Nucleus accumbens (tissue), 56 donors: ENCODE measurements at places on chromosomes 5 and 9.

- DNase-seq = no peak
Observed at GRCh38 chr5:73706963-73707362, 81.0 kb downstream of the ARHGEF28 start.

- DNase-seq = no peak
Observed at GRCh38 chr5:145619806-145620310, 215.3 kb downstream of the PRELID2 start.

- no peak for DNase-seq
Observed at GRCh38 chr5:109316634-109317033, 93.1 kb downstream of the PJA2 start.

DNA sequence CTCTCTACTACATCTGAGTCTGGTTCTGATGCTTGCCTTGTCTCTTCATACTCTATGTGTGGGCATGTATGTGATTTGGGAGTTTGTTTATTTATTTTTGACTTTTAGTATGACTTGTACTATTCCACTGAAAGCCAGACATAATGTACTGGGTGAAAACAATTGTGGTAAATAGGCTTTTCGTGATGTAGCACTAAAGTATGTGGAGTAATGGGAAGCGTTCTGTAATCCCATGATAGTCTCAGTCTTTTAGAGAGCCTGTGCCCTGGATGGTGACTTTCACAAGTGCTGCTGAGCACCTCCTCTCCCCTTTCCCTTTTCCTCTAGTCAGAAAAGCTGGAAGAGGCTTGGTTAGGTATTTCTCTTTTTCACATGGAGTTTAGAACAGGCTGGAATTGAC is 85.8 kb upstream of the S1PR3 start:
- DNase-seq = no peak

DNA sequence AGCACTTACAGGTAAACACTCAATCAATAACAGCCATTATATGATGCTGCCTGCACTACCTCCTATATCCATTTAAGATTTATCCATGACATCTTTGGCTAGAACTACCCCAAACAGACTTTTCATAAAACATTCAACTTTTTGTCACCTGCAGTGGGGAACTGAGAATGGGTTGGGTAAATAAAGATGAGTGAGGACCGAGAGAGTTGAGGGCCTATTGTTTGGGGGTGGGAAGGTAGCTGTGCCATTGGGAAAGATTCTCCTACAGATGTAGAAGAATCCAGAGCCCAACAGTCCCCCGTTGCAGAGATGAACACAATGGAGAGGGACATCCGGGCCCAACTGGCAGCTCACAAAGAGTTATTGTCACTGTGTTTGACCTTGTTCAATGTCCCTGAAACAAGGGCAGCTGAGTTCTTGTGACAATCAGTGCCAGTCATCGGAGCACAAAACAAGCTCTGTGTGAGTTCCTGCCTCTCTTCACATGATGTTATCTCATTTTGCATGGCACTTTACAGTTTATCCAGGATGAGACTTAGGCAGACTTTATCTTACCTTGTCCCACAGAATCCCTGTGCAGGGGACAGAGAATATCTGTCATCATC is 11.5 kb upstream of the SLC31A2 start:
- peak; percentile 85 for DNase-seq

- no peak for DNase-seq
Observed at GRCh38 chr9:88926781-88927505, 64.3 kb upstream of the S1PR3 start.

DNA sequence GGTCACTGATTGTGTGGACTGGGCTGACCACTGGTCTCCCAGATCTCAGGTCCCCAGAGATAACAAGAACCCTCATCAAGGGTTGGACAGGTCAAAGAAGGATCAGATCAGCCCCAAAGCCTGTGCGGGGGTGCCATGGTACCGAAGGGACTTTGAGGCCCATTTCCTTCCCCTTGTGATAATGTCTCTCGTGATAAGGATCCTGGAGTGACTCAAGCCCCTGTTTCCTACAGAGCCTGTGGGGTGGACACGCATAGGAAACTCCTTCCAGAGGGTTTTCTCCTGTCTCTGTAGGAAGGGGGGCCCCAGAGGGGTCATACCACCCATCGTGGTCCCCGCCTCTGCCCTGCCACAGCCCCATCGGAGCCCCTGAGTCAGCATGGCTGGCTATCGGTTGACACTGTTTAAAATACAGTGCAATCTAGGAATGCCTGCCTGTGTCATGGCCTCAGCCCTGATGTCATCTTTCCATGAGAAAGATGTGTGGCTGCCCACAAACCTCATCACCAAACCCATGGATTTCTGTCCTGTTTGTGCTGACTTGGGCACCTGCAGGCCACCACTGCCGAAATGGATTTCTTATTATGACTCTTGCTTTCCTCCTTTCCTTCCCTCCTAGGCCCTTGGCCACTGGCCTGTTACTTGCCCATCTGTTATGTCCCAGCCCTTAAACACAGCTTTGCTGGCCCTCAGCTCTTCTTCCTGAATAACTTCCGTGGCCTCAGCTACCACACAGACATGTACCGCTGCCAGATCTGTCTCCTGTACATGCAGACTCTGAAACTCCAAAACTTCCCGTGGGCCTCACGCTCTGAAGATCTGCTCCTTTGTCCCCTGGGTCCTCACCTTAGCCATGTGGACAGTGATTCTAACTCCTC is 2.9 kb upstream of the CSF2 start:
- no peak for DNase-seq

GRCh38 chr5:73122875-73123810 is 2.8 kb downstream of the TMEM171 start:
- no peak for DNase-seq

DNA sequence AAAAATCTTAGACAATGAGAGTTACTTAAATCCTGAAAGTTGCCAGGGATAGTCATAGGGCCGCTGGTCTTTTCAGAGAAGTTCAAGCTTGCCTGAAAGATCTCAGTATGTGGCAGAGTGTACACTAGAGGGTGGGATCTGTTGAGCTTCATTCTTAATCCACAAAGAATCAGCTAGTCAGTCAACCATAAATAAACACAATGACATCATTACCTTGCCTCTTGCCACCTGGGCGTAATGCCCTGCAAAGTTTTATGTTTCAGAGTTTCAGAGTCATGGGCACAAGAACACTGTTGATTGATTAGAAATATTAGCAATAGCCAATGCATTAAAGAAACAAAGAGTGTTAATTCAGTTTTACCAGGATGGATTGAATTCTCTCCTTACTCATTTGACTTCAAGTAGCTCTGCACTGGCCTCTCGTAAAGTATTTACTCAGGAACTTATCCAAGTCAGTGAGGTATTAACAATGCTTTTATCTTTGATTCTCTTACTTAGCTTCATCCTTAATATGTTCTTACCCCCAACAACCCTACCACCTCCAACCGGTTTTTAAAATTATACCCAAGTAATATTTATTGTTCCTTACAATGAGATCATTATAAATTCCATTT is 14.3 kb upstream of the ANXA1 start:
- DNase-seq = no peak
